GM23248 (cell line): ENCODE measurements at places on chromosomes 3 and 15.

DNA sequence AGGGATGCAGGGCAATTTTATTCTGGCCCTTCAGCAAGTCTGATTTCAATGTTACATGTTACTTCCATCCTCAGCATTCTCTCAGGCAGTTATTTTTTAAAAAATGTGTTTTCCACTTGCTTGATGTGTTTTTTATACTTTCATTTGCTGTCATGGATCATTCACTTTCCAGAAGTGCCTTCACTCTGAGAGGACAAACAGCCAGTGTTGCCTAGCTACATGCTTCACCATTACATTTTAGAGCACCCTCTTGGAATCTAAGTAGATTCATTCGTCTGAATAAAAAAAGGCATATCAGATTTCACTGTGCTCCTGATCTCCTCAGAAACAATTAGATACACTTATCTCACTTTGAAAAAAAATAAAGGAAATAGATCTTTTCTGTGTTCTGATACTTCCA lies 93.6 kb upstream of the POU1F1 start:
- no peak for DNase-seq

- DNase-seq: peak; percentile 82
Observed at GRCh38 chr3:39189959-39190269, 2.5 kb downstream of the XIRP1 start.

DNA sequence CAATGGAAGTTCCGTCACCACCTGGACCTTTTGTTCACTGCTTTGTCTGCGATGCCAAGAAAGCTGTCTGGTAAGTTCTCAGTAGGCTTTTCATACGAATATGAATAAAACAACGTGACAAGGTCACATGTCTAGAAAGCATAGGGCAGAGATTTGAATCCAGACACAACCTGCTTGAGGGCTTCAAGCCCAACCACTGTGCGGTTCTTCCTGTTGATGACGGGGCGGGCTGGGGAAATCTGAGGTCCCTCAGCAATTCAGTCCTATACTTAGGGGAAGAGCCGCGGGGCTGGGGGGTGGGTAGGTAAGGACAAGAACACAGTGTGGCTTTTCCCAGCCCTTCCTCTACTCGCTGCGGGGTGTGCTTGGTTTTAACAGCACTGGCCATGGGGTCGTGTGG lies 32.4 kb upstream of the SMAD3 start:
- no peak for DNase-seq

DNA sequence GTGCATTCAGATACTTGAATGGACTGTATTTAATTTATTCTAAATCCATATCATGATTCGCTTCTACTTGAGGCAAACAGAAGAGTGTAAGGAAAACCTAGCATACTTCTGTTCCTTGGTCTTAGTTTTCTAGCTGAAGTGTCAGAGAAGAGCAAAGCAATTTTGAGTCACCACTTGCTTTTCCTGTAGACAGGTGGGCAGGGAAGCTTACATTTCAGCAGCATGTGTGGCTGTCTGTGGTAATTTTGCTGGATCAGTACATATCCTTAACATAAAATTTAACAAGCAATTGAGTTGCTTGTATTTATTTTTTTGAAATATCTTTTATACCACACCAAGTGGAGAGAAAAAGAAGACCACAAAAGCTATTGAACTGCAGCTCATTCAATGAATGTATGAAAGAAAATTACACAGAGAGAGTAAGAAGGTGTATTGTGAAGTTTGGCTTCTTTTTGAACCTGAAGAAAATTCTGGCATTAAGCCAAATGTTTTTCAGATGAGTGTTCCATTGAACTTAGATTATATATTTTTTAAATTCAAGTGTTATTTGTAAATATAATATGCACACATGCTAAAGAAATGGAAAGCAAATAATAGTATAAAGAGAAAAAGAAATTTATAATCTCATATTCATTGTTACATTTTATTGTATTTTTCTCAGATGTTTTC lies 747.6 kb downstream of the NAALADL2 start:
- DNase-seq: peak; percentile 14

DNA sequence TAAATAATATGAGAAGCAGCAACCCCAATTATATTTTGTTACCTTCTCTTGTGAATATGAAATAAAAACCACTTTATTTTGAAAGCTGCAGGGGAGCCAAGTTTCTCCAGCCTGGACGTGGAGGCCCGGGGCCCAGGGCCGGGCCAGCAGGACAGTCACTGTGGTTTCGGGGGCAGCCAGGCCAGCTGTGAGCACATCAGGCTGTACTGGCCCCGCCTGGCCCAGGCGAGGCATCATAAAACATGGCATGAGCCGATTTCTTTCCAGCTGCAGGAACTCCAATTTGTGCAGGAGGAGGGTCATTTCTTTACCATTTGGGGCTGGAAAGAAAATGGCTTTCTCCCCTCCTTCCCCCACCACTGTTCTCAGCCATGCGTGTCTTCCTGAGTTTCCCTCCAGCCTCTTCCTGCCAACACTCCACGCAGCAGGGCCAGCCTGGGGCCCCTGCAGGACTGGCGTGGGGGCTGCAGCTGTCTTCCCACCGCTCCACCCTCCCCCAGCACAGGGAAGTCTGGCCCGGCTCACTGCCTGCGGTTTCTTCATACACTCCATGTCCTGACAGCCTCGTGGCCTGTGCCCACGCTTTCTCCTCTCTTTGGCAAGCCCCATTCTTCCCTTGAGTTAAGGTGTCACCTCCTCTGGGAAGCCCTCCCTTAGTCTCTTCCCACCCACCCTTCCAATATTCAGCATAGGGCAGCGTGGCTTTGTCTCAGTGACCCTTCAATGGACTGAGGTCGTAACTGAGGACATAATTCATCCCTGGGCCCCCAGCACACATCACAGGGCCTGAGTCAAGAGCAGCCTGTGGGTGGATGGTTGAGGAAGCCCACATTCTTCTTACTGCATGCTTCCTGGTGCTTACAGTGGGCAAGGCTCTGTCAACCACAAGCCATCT lies 135.8 kb downstream of the CHSY1 start:
- peak; percentile 86 for DNase-seq

DNA sequence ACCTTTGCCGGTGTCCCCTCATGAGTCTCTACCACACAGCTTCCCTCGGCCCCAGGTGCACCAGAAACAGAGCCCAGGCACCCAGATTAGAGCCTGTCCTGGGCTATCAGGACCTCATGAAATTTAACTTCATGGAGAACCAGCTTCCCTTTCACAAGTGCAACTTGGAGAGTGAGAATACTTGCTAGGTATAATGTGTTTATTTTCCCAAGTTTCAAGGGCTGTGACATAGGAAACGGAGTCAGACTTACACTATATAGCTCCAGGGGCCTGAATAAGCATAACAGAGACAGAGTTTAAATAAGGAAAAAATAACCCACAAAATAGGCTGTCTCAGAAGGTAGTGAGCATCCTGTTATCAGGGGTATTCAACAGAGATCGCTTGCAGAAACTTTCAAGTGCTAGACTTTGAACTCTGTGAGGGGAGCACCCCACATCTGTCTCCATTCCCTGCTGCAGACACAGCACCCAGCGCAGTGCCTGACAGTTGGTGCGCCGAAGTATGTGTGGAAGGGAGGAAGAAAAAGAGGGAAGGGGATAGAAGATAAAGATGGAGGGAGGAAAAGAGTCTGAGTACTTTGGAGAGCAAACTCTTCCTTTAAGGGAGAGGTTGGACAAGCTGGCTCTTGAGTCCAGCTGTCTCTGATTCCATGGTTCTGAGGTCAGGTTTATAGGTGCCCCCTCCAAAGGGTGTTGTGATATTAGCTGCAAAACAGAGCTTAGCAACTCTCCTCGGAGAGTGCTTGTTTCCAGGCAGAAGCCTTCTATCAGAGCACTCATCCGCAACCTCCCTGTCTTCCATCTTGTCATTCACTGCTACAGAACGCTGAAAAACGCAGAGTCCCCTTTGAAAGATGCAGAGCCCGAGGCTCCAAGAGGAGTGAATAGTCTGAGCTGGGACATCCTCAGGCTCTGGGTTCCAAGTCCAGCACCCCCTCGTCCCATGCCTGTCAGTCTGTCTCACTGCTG lies 84.8 kb downstream of the CPN2 start:
- no peak for DNase-seq

DNA sequence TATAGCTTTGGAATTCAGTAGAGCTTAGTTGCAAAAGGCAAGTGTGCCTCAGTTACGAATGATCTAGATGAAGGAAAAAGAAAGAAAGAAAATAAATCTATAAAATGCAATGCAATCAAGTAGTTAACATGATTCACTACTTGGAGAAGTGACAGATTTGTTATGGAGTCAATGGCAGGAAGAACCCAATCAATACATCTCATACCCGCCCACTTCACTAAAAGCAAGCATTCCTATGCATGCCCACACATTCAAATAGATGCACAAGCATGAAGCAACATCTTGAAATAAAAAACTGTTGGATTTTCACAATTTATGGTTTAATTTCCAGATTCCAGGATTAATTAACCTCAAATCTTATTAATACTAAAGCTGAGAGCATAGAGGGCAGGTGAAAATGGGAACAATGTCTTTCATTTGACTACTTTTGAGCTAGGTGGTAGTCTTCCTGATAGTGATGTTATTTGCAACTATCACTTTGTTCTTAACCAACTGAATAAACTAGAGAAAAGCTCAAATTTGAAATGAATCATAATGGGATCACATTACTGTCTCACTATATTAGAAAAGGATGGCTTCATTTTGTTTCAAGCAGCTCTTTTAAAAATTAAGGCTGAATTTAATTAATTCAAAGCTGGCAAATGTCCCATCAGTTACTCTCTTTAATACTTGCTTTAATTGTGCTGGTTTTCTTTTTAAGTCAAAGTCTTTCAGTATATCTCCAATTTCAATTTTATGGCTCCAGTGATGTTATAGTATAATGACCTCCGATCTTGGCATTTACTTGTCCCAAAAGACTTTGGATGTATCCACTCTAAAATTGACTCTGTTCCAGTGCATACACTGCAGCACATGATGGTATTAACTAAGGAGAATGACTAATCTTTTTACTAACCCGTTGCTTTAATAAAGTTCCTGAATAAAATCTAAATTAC lies 46.7 kb upstream of the CCDC50 start:
- peak; percentile 39 for DNase-seq

GRCh38 chr3:185729337-185730055 lies 95.3 kb downstream of the IGF2BP2 start:
- peak; percentile 91 for DNase-seq

DNA sequence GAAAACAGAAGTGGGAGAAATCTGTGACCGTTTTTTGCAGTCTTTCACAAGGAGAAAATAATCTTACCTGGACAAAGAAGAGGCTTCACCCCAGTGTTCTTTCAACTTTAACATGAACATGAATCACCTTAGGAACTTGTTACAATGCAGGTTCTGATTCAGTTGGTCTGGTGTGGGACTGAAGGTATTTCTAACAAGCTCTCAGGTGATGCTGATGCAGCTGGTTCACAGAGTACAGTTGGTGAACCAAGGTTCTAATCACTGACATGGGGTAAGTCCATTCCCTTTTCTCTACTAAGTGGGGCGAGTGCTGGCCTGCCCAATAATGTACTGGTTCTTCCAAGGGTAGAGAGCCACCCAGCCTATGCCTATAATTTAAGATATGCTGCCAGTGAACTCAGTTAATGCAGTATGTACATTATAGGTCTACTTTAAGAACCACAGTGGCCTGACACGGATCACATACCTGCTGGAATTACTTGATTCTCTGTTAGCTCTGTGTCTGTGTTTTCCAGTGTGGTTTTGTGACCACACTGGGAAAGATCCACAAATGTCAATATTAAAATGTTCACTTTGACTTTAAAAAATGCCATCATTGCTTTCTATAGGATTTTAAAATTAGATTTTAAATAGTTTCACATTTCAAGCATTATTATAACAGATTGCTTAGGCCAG lies 304.1 kb downstream of the ZNF621 start:
- DNase-seq: no peak

DNA sequence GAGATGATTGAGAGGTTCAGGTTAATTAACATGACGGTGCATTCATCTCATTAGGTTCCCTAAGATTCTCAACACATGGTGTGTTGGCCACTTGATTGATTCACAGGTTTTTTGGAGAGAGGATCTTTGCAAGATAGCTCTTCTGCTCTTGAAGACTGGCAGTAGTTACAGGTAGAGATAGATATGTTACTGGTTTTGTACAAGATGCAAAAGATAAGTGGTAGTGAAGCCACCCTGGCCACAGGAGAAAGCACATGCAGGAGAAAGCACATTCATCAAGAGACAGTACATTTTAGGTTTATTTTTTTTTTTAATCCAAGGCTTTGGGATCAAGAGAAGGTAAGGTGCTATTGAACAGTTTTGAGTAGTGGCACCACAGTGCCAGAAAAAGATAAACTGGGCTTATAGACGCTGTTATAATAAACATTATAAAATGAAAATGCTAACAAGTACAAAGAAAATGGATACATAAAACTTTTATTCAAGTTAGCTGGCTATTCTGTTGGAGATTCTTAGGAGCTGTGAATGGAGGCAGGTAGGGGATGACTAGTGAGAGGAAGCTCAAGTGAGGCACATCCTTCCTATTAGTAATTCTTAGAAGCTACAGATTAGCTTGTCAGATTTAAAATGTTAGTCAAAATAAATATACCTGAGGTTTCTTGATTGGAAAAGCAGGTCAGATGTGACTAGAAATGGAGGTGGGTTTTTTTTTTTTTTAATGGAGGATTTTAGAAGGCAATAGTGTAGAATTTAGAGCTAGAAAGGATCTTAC lies 10.8 kb downstream of the SELENOT start:
- DNase-seq: no peak

- DNase-seq: no peak
Observed at GRCh38 chr15:43008150-43008549, 87.6 kb upstream of the TTBK2 start.
